ENCODE measurements at places on chromosomes 6 and 20.

- no peak for DNase-seq
Observed at GRCh38 chr6:130840050-130840449, 12.8 kb downstream of the SMLR1 start.

DNA sequence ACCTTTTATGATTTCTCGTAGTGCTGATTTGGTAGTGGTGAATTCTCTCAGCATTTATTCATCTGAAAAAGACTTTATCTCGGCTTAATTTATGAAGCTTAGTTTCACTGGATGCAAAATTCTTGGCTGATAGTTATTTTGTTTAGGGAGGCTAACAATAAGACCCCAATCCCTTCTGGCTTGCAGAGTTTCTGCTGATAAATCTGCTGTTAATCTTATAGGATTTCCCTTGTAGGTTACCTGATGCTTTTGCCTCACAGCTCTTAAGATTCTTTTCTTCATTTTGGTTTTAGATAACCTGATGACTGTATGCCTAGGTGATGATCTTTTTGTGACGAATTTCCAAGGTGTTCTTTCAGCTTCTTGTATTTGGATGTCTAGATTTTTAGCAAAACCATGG lies 388.7 kb downstream of the UTRN start:
- DNase-seq, result no peak

DNA sequence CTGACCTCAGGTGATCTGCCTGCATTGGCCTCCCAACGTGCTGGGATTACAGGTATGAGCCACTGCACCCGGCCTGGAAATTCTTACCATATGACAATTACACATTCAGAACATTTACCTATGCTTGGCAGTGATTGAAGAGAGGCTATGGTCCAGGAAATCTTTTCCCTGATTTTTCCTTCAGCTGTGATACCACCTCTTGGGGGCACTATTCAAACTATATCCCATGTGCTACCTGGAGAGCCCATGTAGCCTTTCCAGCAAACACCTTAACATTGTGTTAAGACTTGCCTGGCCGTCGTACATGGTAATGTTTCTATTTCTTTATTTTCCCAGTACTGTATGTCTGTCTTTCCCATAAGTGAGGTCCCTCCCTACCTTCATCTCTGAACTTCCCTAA lies 61.7 kb upstream of the C20orf144 start:
- no peak for DNase-seq

DNA sequence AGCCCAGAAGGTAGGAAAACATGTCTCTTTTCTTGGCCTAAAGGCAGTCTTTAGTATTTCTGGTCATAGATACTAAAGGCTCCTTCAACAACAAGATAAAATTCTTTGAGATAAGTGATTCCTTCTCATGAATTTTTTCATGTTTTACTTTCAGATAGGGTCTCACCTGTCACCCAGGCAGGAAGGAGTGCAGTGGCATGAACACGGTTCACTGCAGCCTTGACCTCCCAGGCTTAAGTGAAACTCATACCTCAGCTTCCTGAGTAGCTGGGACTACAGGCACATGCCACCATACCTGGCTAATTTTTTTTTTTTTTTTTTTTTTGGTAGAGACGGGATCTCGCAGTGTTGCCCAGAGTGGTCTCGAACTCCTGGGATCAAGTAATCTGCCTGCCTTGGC lies 9.1 kb downstream of the PNLDC1 start:
- no peak for DNase-seq

DNA sequence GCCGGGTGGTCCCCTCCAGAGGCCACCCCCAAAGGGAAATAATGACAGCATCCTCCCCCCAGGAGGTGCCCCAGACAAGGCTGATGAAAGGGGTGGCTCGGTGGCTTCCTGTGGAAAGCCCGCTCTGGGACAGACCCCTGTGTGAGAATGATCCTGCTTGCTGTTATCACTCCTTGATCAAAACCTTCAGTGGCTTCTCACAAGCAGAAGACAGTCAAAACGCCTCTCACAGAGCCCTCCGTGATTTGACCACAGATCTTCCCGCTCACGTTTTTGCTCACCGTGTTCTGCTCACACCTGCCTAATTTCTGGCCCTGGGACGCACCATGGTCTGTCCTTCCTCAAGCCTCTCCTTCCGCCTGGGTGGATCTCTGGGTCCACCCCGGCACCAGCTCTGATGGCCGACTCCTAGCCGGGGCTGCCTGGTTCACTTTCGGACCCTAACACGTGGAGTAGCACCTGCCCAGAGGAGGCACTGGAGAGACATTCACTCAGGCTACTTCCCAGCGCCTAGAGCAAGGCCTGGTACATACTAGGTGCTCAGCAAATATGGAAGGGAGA lies 210.4 kb downstream of the ANKRD60 start:
- DNase-seq, result no peak

- no peak for DNase-seq
Observed at GRCh38 chr6:144460327-144461095, 175.4 kb downstream of the UTRN start.

- DNase-seq, result no peak
Observed at GRCh38 chr6:11824986-11825385, 46.4 kb upstream of the ADTRP start.

DNA sequence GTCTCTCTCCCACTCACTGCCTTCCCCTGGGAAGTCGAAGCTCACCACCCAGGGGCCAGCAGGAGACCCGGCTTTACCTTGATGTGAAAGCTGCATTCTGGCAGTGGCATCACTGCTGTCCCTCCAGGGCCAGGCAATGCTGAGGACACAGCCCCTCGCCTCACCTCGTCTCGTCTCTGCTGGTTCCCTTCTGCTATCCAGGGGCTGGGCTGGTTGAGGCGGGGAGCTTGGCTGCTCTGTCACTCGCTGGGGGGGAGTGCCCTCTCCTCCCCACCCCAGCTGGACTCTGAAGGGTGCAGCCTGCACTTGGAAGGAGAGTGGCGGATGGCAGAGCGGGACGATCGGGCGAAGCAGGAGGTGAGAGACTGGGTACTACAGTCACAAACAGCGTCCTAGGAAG lies 12.7 kb upstream of the DSN1 start:
- DNase-seq, result no peak

GRCh38 chr20:35260426-35260825 lies 17.5 kb downstream of the MMP24OS start:
- DNase-seq, result no peak

DNA sequence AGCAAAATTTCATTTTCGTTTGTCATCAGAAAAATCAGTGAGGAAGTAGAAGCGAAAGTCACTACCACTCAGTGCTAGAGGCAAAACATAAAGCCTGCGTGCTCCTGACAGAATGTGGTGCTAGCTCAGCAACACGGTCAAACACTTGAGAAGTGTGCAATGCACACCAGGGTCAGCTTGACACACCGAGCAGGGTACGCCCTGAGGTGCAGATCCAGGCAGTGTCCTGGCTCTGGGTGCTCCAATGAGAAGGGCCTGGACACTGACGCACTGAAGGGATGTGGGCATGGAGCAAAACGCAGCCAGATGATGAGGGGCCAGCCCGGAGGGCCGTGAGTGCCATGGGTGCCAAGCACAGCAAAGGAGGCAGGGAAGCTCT lies 5.9 kb downstream of the RNASET2 start:
- no peak for DNase-seq

- no peak for DNase-seq
Observed at GRCh38 chr20:12838261-12838866, 170.4 kb upstream of the SPTLC3 start.

DNA sequence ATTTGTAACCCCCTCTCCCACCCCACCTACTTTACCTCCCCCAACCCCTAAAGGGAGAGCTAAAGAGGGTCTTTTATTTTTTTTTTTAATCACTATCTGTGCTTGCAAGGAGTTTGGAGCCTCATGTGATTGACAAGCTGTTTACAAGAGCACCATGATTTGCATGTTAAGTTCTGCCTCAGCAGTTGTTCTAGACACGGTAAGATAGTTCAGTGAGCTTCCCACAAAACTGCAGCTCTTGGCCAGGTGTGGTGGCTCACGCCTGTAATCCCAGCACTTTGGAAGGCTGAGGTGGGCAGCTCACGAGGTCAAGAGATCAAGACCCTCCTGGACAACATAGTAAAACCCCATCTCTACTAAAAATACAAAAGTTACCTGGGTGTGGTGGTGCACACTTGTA lies 5.0 kb upstream of the PXDC1 start:
- DNase-seq, result no peak

DNA sequence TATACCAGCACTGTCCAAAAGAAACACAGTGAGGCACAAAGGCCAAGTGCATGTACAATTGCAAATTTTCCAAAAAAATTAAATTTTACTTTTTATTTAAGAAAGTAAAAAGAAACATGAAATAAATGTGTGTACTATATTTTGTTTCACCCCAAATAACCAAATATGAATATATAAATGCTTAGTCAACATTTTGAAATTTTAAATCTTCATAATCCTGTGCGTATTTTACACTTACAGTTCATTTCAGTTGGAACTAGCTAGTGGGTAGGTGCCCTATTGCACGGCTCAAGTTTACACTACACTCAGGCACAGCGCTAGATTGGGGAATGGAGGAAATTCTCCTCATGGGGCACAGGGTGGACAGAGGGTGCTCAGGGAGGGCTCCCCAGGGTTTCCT lies 18.0 kb upstream of the BTN3A3 start:
- no peak for DNase-seq

DNA sequence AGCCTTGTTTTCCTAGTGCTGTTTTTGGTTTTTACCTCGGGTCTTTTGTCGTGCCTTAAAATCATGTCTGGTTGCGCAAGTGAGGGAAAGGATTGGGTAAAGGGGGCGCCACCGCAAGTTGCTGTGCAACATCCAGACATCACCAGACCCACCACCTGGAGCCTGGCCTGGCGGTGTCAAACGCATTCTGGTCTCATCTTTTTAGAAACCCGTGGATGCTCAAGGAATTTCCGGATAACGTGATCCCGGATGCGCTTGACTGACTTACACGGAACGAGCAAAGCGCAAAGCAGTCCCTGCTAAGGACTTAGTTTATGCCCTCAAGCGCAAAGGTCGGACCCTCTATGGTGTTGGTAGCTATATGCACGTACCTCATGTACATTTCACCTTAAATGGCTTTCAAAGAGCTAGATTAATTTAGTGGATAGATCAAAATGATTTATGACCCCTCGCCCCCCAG lies 105.2 kb downstream of the OR2B2 start:
- DNase-seq, result no peak

DNA sequence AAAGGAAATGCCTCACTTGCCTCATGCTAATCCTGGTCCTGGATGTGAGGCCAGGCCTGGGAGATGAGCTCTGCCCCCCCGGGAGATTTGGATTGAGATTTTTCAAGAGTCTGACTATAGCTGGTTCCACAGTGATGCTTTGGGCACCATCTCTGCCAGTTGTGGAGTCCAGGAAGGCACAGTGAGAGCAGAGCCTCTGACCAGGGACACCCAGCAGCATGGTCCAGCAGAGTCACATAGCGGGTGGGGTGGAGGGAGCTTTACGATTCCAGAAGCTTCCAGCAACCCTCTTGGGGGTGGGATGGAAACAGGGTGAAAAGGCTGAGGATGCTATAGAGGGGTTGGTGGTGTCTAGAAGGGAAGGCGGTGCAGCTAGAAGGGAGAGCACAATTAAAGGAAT lies 8.7 kb downstream of the SLC32A1 start:
- no peak for DNase-seq

DNA sequence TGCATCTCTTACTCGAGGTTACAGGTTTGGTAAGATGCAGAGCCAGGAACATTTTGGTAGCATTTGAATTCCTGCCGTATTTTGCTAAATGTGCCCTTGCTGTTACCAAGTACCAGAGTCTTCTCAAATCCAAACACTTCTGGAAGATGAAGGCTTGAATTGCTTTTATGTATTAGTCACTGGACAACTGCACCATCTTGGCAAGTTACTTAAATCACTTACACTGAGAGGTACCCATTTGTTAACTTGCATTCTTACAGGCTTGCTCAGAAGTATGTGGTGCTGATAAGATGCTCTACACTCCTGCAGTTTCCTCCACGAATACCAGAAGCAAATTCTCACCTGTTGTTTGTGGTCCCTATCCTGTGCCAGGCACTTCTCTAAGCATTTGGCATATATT lies 12.7 kb downstream of the IL22RA2 start:
- no peak for DNase-seq

- DNase-seq, result no peak
Observed at GRCh38 chr6:135071541-135071940, 16.9 kb upstream of the HBS1L start.

DNA sequence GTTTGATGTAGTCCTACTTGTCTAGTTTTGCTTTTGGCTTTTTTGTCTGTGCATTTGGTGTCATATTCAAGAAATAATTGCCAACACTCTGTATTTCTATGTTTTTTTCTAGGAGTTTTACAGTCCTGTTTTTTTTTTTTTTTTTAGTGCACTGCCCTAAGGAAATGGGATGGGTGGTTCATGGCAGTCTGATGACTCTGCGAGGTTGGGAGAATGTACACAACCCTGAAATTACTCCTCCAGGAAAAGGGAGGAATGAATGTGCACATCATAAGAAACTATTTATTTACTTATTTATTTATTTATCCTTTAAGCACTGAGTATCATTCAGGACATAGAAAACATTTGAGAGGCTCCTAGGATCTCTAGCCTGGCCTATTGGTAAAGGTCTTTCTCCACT lies 15.2 kb upstream of the SLC17A5 start:
- no peak for DNase-seq

- DNase-seq, result no peak
Observed at GRCh38 chr6:164911151-164911550, 398.3 kb downstream of the C6orf118 start.

GRCh38 chr20:11901127-11901526 lies 16.6 kb upstream of the BTBD3 start:
- DNase-seq, result no peak

GRCh38 chr6:40077736-40078135 lies 143.5 kb upstream of the MOCS1 start:
- no peak for DNase-seq

GRCh38 chr6:74657011-74657410 lies 548.8 kb downstream of the COL12A1 start:
- no peak for DNase-seq

- no peak for DNase-seq
Observed at GRCh38 chr6:12103158-12103557, 91.0 kb downstream of the HIVEP1 start.

GRCh38 chr6:161023316-161023715 lies 31.7 kb downstream of the MAP3K4 start:
- DNase-seq, result no peak

DNA sequence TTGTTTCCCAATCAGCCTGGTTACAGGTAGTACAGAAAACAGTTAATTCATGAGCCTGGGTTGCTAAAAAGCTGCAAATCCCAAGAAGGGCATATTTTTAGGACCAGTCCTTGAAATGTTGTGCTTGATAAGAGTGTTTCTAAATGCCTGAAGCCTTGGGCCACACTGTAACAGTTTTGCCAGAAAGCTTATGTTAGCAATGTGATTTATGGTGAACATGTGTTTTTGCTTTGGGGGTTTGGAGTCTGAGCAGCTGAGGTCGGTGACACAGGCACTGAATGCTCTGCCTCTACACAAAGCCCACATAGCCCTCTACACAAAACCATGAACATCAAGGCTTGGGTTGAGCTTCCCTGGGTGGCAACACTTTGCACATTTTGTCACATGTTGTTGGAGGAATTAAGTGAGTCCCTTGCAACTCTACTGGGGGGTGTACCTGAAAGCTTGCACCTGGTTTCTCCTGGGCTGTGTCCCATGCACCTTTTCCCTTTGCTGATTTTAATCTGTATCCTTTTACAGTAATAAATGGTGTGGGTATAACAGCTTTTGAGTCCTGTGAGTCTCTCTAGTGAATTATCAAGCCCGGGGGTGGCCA lies 22.2 kb downstream of the AHI1 start:
- DNase-seq, result no peak

Measured in NCI-H345 (cell line).